CD4-positive, alpha-beta T cell treated with Interleukin-10 for 1 hour (primary cell): ENCODE measurements at places on chromosomes 7 and 10.
A peak's percentile ranks its signal among the peaks of the same experiment; 100 is the strongest.

DNA sequence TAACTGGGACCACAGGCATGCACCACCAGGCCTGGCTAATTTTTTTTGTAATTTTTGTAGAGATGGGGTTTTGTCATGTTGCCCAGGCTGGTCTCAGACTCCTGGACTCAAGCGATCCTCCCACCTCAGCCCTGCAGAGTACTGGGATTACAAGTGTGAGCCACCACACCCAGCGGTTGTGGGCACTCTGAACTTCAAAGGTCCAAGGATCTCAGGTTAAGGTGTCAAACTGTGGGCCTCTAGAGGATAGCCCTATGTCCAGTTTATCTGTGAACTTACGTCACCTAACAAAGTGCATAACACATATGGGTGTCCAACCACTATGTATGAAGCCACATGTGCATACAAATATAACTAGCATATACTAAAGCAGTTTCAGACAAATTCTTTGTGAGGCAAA lies 3.2 kb upstream of the IL2RA start:
- DNase-seq = no peak

GRCh38 chr7:81956520-81956919 lies 186.7 kb upstream of the HGF start:
- no peak for DNase-seq

GRCh38 chr10:4649886-4650508 lies 176.0 kb upstream of the AKR1E2 start:
- DNase-seq = no peak

DNA sequence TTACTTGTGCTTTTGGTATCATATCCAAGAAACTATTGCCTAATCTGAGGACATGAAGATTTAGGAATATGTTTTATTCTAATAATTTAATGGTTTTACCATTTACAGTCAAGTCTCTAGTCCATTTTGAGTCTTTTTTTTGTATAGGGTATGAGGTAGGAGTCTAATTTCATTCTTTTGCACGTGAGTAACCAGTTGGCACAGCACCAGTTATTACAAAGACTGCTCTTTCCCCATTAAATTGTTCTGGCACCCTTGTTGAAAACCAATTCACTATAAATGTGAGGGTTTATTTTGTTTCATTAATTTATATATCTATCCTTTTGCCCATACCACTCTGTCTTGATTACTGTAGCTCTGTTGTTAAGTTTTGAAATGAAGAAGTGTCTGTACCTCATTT lies 381.6 kb downstream of the SUGCT start:
- no peak for DNase-seq

DNA sequence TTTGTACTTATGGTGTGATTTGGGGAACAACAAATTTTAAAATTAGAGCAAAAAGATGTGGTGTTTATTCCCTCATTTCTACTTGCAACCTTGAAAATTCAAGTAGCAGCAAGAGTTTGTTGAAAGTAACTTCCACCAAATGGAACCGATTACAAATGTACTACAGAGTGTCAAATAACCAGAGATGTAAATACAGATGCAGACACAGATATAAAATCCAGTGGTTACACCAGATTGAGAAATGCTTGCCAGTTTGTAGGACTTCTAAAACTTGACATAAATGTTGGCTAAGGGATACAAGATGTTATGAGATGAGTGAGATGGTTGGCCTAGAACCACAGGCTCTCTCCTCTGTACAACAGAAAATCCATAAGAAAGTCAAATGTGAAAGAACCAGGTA lies 162.1 kb downstream of the DIP2C start:
- DNase-seq = no peak

DNA sequence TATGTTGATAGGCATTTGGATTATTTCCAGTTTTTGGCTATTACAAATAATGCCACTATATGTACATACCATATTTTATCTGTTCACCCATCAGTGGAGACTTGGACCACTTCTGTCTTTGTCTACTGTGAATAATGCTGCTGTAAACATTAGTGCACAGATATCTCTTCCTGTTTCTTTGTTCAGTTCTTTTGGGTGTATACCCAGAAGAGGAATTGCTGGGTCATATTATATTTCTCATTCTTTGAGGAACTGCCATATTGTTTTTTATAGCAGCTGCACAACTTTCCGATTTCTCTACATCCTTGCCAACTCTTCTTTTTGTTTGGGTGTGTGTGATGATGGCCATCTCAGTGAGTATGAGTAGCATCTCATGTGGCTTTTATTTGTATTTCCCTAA lies 218.0 kb downstream of the LRMDA start:
- DNase-seq = no peak

- DNase-seq = no peak
Observed at GRCh38 chr7:140841166-140841715, 83.5 kb downstream of the BRAF start.

GRCh38 chr10:73650537-73651331 lies 5.1 kb downstream of the SYNPO2L start:
- DNase-seq = peak; percentile 2

DNA sequence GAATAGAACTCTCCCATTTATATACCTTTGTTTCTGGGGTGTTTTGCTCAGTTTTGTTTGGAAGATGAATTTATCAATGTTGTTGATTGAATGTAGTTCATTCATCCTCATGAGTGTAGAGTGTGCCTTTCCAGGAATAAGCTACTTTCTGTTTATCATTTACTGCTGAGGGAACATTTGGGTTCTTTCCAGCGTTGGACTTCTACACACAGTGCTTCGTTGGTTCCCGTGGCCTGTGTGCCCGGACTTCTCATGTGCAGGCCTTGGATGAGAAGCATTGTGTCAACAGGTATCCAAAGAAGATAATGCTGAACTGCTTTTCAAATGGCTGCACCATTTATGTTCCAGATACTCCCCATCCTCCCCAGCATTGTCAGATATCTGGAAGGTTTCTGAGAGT lies 107.6 kb upstream of the TNS3 start:
- no peak for DNase-seq

DNA sequence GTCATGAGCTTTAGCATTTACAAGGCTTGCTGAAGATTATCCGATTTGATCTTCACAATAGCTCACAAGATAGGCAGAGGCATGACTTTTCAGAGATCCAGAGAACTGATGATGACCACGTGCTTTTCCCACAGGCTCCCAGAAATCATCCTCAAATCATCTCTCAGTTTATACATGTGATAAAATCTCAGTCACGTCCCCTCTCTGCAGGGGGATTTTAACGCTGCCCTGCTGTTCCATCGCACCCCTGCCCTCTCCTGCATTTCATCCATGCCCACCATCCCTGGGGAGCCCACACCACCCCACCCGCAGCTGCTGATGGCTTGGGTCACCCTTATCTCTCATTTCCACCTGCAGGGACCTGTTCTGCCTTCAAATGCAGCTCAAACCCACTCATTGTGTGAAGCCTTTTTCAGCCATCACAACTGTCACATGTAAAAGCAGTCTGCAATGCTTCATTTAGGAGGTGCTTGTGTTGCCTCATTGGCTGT lies 141.8 kb downstream of the DIP2C start:
- DNase-seq = no peak

DNA sequence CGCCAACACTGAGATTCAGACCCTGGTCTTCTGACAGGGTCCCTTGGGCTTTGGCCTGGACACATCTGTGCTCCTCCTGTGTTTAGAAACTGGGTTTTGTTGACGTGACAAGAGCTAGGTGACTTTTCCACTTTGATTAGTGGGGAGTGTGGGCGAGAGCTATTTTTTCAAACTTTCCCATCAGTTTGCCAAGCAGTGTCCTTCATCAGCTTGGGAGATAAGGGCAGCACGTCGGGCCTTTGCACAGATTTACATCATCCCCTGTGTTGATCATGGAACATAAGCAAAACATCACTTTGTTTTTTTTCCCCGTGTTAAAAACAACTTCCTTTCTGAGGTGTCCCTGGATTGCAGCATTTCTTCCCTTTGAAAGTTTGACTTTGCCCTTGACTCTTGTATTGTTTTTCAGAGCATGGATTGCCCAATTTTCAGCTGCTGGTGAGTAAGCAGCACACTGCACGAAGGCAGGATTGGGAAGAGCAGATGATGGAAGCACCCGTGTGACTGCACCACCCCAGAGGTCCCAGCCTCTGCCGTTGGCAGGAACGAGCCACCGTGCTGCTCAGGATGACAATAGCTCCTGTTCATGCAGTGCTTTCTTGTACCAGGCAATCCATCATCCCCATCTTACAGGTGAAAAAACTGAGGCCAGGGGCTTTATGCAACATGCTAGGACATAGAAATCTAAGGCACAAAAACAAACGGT lies 6.4 kb upstream of the IGFBP1 start:
- no peak for DNase-seq

DNA sequence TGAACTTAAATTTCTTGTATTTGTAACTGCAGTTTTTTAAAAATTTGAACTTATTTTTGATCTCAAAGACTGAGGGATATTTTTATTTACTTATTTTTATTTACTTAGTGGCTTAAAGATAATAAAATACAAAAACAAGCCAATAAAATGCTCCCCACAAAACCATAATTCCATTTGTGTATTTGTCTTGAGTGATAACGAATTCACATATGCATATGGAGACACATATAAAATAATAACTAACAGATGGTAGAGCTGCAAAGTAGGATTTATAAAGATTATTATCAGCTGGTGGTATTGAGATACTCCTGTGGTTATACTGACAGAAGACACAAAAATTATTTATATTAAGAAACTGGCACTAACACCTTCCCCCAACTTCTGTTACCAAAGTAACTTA lies 90.2 kb upstream of the RPA3 start:
- no peak for DNase-seq

GRCh38 chr10:22023508-22023907 lies 20.0 kb upstream of the DNAJC1 start:
- DNase-seq = no peak

GRCh38 chr10:131436458-131436857 lies 124.9 kb upstream of the TCERG1L start:
- DNase-seq = no peak

DNA sequence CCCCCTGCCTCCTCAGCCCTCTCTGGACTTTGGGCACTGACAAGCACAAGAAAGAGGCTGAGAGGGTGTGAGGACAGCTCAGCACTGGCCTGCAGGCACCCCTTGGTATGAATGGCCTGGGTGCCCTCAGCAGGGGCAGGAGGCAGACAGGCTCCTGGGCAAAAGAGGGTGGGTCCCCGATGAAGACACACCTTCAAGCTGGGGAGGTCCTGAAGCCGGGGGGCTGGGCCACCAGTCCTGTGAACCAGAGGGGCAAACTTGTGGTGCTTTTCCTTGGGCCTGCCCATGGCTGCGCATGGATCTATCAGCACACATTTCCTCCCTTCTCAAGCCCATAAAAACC lies 22.8 kb downstream of the FAM241B start:
- no peak for DNase-seq

DNA sequence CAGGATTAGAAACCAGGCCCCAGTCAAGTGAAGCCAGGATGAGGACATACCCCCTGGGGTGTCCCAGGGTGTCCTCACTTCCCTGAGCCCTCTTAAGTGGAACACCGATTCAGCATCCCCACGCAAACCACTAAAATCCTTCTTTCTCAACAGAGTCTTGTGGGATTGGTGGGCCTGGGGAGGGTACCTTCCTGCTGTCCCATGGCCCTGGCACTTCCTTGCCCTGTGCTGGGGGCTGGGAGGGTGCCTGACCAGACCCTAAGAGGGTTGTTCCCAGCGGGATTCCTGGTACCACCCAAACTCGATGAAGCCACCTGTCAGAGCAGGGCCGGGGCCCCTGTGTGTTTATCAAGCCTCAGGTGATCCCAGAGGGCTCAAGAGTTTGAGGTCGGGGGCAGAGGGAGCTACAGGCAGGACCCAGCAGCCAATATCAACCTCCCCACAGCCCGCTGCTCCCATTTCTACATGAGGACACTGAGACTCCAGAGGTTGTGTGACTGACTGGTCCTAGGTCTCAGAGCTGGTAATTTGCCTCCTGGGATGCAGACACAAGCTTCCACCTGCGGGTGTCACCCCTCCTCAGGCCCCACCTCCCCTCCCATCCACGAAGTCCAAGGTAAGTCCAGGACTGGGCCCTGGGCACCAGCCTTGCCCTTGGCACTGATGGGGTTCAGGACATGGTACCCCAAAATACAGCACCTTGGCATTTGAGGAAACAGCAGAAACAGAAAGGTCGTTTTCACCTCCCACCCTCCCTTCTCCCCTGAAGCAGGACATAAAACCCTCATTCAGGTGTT lies 31.4 kb downstream of the OAT start:
- no peak for DNase-seq

- no peak for DNase-seq
Observed at GRCh38 chr7:102973096-102973802, 60.4 kb downstream of the LRRC17 start.

GRCh38 chr10:72108830-72109635 lies 20.7 kb upstream of the SPOCK2 start:
- DNase-seq = no peak

- DNase-seq = no peak
Observed at GRCh38 chr7:132066761-132067171, 509.5 kb downstream of the PLXNA4 start.

DNA sequence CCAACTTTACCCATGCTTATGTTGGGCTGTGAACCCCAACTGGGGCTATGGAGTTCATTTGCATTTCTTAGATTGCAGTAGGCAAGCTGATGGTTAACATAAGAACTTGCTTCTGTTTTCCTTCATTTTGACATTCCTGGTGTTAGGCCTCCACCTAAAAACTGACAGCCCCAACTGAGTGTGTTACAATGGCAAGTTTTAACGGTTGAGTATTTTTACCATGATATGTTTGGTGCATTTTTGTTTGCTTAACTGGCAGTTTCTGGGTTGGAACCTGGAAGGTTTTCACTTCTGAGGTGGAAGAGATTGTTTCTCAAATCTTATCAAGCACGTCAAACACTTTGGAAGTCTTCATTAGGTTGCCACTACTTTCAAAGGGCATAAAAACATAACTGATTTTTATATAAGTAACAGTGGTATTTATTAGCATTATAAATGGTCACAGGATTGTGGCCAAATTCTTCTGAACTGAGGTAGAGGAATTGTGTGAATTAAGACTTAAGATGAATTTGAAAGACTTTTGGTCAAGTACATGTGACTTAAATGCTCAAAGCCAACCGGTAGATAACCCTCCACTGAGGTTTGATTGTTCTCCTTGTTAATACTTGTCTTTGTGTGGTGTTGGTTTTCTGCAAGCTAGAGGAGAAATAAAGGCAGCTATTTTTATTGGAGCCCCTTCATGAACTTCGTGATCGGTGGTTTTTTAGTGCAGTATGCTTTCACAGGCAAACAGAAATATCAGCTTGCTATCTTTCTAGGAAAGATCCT lies 2.8 kb downstream of the BMI1 start:
- DNase-seq = no peak

- DNase-seq = no peak
Observed at GRCh38 chr7:631964-632830, 94.3 kb upstream of the DNAAF5 start.

GRCh38 chr7:12927635-12928434 lies 240.4 kb downstream of the ARL4A start:
- no peak for DNase-seq

- DNase-seq = peak; percentile 80
Observed at GRCh38 chr10:6647811-6648526, 67.9 kb upstream of the PRKCQ start.

- DNase-seq = no peak
Observed at GRCh38 chr7:7793921-7794320, 75.5 kb upstream of the RPA3 start.

GRCh38 chr10:1294748-1295147 lies 238.6 kb downstream of the WDR37 start:
- no peak for DNase-seq
